ENCODE measurements at places on chromosomes 11 and 22. TPM values are rescaled to one million over a fixed set of nuclear protein-coding genes. Genes with fewer than 3 reads are reported as not detected.

Gene STT3A
- total RNA-seq = 133 TPM

Gene GPHA2
- total RNA-seq = not detected

Gene CRYBB3
- not detected for total RNA-seq

Gene CARD16
- total RNA-seq = not detected

Gene ADAMTS8
- total RNA-seq = 0.13 TPM

Gene ARRB1
- 23.0 TPM for total RNA-seq

Gene TMEM191C
- total RNA-seq = 0.75 TPM

Gene HTR3A
- total RNA-seq = not detected

Gene CASTOR1
- total RNA-seq = 11.3 TPM

Gene MRGPRX3
- not detected for total RNA-seq

Gene TTC36
- 3.8 TPM for total RNA-seq
